Activated T-cell treated with anti-CD3 and anti-CD28 coated beads, Interleukin-2, amount 50 U/mL, for 4 hours (primary cell): ENCODE measurements at places on chromosomes 12 and 14. TPM values are rescaled to one million over a fixed set of nuclear protein-coding genes. Genes with fewer than 3 reads are reported as not detected.

DNA sequence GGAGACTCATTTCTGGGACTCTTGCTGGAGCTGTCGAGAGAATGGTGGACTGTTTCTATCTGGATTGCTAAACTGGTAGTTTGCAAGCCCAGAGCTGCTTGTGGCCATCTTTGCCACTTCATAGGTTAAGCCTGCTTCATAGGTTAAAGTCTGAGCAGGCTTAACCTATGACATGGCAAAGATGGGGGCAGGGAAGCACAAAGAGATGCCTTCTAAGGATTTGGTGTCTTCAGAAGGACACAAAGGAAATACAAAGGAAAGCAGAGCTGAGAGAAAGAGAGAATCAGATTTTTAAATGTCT, 78.4 kb upstream of the MAX start:
- no peak for DNase-seq

DNA sequence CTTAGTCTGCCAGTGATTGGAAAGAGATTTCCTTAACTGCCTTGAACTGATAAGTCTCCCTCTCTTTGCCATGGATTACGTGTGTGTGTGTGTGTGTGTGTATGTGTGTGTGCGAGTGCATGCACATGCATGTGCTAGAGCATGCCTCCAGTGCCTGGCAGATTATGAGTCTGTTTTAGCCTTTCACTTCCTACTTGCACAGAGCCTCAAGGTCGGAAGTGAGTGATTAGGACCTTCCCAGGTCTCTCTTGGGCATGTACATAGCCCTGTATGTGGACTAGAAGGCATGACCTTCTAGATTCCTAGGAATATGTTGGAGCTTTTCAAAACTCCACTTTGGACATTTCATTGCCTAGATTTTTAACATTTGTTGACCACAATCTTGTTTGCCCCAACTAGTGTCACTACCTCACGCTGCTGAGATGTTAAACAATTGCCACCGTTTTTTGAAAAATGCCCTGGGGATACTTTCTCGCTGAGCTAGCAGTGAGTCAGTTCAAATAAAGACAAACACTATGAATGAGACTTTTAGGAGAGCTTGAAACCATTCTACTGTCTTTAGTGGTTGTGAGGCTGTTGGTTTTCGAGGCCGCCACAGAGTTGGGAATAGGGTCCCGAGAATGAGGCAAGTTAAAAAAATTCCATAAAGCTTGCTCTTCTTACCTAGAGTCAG, 28.2 kb downstream of the KIAA0586 start:
- DNase-seq = no peak

- no peak for DNase-seq
These were observed 221.3 kb upstream of the RTL1 start for GRCh38 chr14:101124815-101125214.

The SLC2A3 gene
- 117 TPM for total RNA-seq

The DAO gene
- not detected for total RNA-seq

- no peak for DNase-seq
These were observed 389.9 kb upstream of the GARIN6 start for GRCh38 chr12:99257672-99258071.
